Fibroblast of upper back skin (primary cell): ENCODE measurements at places on chromosomes 16 and 17.

DNA sequence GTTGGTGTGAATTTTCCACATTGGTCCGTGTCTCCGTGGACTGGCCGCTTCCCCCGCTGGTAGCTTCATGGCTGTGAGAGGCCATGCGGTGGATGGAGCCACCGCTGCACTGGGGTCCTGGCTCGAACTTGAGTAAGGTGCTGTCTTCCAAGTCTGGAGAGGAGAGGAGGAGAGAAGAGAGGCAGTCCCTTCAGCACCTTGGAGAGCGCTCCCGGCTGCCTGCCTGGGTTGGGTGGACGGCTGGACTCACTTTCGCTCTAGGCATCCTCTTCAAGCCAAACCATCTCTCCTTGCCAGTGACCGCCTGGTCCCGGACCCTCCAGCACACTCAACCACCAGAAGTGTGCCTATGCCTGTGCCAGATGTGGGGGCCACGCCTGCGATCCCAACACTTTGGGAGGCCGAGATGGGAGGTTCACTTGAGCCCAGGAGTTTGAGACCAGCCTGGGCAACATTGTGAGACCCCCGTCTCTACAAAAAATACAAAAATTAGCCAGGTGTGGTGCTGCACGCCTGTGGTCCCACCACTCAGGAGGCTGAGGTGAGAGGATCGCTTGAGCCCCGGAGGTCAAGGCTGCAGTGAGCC, 6.2 kb downstream of the JPH3 start:
- peak; percentile 61 for DNase-seq

- peak; percentile 43 for DNase-seq
Measured at GRCh38 chr17:38428643-38429371, 543 bp downstream of the ARHGAP23 start.

DNA sequence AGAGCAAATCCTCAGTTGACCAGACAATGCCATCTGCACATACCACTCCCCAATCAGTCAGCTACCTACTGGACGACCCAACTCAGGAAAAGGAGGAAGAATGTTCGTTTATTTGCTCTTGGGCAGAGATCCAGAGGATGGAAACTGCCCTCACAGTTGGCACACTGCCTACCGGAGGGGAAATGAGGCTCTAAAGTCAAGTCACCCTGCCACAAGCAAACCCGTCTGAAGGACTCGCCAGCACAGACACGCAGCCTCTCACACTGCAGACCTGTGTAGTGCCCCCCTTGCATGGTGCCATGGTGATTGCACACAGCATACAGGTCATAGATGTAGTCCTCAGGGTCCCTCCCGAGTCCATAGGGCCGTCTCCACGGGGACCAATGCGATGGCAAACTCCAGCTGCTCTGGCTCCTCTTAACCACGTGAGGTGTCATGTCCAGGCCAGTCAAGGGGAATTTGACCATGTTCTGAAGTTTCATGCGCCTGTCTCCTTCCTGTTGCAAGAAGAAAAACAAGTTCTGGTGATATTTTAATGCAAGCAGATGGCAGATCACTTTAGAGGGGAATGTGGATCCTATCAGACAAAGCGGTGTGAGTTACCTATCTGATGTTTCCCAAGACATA, 69.5 kb downstream of the USP31 start:
- DNase-seq: no peak

GRCh38 chr16:1691276-1691675, 13.2 kb downstream of the JPT2 start:
- no peak for DNase-seq

- DNase-seq: no peak
Measured at GRCh38 chr16:26275021-26275590, 583.3 kb downstream of the HS3ST4 start.
